ENCODE measurements at places on chromosomes 3 and 15.

- no peak for DNase-seq
Observed at GRCh38 chr3:156610154-156610553, 55.2 kb upstream of the SSR3 start.

DNA sequence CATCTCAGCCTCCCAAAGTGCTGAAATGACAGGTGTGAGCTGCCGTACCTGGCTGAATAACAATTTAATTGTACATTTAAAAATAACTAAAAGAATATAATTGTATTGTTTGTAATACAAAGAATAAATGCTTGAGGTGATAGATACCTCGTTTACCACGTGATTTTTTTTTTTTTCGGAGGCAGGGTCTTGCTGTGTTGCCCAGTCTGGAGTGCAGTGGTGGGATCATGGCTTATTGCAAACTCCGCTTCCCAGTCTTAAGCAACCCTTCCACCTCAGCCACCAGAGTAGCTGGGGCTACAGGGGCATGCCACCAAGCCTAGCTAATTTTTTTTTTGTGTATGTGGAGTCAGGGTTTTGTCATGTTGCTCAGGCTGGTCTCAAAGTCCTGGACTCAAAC, 15.8 kb downstream of the MFN1 start:
- DNase-seq = no peak

DNA sequence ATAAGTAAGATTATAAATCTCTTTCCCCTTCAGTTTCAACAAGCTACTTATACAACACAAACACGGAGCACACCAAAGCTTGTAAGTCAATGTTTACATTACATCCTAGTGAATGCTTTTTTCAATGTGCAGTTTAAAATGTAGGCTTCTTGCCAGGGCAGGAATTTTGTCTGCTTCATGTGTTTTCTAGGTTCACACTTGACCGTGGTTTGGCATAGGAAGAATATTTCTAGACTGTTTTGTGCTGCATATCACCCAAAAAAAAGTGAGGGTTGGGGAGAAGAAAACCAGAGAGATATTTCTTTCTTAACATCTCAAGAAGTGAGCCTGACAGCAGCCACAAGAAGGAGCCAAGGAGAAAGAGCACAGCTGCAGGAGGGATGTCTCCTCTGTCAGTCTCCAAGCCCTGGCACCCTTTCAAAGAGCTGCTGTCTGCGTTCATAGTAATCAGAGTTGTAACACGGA, 255.8 kb downstream of the MEIS2 start:
- DNase-seq = no peak

- DNase-seq = no peak
Observed at GRCh38 chr3:14933820-14934425, 13.5 kb upstream of the NR2C2 start.

GRCh38 chr15:42184296-42184695, 23.8 kb downstream of the VPS39 start:
- peak; percentile 80 for DNase-seq

GRCh38 chr3:64961301-64961700, 273.5 kb upstream of the ADAMTS9 start:
- no peak for DNase-seq

All from inflammatory macrophage treated with lipopolysaccharide for 1 hour (primary cell).